ENCODE measurements at places on chromosomes 16 and 17. TPM values are rescaled to one million over a fixed set of nuclear protein-coding genes. Genes with fewer than 3 reads are reported as not detected.

DNA sequence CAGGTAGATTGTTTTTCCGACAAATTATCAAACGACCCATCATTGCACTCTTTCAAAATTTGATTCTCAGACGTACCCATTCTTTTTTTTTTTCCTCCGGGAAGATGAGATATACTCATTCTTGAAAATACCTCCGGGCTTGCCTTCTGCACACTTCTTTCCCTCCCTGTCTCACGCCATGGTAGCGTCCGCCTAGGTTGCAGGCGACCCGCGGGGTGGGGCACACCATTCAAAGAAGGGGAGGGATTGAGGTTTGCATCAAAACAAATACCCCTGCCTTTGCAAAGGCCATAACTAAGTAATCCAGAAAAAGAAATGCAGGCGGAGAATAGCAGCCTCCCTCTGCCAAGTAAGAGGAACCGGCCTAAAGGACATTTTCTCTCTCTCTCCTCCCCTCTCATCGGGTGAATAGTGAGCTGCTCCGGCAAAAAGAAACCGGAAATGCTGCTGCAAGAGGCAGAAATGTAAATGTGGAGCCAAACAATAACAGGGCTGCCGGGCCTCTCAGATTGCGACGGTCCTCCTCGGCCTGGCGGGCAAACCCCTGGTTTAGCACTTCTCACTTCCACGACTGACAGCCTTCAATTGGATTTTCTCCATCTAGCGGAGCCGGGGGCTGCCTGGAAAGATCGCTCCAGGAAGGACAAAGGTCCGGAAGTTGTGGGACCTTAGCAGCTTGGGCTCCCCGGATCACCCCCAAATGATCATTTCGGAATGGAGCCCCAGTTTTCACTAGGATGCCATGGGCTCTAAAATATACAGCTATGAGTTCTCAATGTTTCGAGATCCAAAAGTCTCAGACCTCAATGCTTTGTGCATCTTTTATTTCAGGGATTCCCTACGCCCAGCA is 843 bp downstream of the TP53 start:
- DNase-seq: peak; percentile 89

- peak; percentile 65 for DNase-seq
These were observed 8.4 kb upstream of the DBNDD1 start for GRCh38 chr16:90027611-90028010.

GRCh38 chr16:5035909-5036227 is 2.1 kb upstream of the NAGPA start:
- DNase-seq: no peak

DNA sequence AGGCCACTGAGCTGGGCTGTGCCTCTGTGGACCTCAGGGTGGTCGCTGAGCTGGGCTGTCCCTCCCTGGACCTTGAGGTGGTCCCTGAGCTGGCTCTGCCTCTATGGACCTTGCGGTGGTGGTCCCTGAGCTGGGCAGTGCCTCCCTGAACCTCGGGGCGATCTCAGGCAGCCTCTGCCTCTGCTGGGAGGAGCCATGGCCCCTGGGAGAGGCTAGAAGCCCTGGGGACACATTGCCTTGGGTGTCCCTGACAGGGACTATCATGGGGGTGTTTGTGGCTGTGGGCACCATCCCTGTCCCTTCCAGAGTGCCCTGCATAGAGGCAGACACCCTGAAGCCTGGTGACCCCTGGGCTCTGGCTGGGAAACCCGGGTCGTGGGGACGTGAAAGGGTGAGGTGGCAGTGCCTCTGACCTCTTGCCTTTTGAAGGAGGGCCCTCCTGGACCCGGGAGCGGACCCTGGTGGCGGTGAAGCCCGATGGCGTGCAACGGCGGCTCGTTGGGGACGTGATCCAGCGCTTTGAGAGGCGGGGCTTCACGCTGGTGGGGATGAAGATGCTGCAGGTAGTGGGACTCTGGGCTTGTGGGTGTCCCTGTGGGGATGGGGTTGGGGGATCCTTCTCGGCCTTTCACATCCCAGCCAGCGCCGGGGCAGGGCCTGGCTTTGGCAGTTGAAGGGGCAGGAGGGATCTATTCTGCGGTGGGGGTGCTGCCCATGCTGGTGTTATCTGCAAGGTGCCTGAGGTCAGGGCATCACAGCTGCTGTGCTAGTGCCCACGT is 1.8 kb downstream of the NME4 start:
- DNase-seq: peak; percentile 48

DNA sequence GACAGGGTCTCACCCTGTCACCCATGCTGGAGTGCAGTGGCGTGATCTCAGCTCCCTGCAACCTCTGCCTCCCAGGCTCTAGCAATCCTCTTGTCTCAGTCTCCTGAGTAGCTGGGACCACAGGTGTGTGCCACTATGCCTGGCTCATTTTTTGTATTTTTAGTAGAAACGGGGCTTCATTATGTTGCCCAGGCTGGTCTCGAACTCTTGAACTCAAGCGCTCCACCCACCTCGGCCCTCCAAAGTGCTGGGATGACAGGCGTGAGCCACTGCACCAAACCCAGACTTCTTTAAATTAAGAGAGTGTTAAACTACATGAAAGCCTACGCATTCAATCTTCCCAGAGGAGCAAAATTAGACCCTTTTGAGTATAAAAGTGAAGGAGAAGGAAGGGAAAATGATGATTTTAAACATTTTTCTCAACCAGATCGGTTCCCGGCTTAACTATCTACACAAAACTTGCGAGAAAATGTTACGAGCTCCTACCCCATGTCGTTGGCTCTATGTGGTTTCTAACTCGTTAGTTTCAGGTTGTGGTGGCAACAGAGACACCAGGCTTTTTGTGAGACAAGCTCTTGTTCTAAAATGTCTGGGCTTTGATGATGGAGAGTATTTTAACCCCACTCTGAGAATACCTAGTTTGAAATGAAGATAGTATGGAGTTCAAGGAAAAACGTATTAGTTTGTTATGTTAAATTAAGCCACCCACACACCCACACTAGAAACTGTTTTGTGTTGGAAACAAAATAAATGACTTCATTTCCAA is 26.3 kb downstream of the STAT5B start:
- DNase-seq: no peak

GRCh38 chr17:47368262-47368661 is 44.5 kb downstream of the EFCAB13 start:
- DNase-seq: no peak

DNA sequence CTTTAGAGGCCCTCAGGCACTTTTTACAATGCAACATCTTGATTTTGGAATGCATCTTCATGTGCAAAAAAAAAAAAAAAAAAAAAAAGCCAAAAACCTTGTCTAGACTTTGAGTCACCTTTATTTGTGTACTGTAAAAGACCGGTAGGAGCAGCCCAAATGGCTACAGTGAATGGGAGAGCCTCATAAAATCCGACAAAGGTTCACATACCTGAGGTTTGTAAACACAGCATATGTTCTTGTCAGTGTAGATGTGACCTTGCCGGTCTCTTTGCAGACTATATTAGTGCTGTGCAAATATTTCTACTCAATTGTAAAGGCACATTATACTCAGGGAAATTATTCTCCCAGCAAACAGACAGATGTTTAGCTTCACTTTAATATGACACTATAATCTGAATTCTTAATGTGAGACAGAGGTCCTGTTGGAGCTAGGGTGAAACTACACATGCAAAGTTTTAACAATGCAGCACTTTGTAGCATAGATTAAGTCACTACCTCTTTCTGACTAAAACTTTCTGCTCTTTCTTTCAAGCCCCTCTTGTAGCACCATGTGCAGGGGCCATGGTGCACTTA is 211.3 kb downstream of the CA10 start:
- DNase-seq: no peak

GRCh38 chr17:10224582-10225195 is 26.3 kb upstream of the GAS7 start:
- DNase-seq: no peak

GRCh38 chr16:27778926-27779570 is 229.1 kb downstream of the KATNIP start:
- no peak for DNase-seq

DNA sequence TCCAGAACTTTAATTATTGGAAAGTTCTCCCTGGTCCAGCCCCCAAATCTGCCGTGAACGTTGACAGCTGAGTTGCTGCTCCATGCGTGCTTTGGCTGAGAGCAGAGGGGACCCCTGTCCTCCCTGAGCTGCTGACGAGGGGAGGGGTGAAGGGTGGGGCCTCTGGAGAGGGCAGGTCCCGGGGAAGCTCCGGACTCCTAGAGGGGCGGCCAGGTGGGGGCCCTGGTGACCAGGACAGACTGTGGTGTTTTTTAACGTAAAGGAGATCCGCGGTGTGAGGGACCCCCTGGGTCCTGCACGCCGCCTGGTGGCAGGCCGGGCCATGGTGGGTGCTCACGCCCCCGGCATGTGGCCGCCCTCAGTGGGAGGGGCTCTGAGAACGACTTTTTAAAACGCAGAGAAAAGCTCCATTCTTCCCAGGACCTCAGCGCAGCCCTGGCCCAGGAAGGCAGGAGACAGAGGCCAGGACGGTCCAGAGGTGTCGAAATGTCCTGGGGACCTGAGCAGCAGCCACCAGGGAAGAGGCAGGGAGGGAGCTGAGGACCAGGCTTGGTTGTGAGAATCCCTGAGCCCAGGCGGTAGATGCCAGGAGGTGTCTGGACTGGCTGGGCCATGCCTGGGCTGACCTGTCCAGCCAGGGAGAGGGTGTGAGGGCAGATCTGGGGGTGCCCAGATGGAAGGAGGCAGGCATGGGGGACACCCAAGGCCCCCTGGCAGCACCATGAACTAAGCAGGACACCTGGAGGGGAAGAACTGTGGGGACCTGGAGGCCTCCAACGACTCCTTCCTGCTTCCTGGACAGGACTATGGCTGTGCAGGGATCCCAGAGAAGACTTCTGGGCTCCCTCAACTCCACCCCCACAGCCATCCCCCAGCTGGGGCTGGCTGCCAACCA is at the start of gene MC1R:
TSS of gene MC1R (plus strand) at position 410 of the 895 bp plus-strand sequence. CDS start at position 807, 397 bp downstream.
- no peak for DNase-seq

DNA sequence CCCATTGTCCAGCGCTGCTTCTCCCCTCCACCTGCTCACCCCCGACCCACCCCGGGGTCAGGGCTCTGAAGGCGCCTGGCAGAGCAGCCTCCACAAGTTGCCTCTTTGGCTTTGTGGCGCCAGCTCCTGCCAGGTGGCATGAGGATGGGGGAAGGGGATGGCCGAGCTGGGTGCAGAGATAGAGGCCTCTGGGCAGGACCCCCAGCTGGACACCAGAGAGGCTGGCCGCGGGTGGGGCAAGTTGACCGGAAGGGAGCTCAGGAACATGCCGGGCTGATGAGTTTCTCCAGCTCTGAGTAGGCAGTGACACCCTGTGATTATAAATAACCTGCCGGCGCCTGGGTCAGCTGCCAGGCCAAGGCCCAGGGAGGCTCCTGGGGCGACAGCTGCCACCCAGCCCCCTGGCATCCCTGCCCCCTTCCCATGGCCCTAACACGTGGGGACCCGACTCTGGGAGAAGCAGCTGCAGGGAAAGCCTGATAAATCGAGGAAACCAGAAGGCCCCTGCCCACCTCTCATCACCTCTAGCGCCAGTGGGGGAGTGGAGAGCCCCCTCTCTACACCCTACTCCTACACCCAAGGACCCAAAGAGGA is 729 bp downstream of the P2RX5 start:
- peak; percentile 73 for DNase-seq

DNA sequence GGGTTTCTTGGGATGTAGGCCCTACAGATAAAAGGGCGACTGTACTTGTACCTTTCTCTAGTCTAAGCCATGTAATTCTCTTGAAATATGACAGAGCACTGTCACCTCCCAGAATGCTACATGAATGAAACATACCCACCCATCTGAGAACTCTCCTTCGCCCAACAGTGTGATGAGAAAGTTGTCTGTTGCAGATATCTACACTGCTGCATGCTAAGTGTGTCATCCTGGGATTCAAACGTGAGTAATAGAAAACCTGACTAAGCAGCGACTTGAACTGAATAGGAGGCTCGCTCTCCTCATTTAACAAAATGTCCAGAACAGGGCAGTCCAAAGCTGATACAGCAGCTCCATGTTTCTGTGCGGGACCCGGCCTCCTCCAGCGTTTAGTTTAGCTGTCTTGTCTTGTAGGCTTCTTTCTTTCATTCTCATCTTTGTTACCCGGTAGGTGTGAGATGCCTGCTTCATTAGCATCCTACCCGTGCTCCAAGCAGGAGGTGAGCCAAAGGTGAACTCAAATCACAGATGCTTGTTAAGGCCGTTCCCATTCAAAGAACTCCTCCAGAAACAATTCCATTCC is 211.9 kb downstream of the PRKCA start:
- no peak for DNase-seq

DNA sequence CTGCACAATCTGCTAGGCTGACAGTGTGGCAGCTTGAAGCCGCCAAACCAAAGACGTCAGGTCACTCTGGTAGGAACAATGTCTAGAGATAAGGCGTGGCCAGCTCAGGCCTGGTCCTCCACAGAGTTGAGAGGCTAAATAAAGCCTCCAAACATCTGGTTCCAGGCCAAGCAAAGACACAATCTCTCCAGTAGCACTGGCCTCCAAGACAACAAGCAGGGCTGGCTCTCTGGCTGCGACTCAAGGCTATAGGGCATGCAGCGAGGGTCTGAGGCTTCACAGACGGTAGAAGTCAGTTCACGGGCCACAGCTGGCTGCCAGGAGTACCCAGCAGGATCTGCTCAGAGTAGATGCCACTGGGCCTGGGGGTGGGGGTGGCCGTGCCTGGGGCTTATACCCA is 75.6 kb downstream of the ABR start:
- no peak for DNase-seq

DNA sequence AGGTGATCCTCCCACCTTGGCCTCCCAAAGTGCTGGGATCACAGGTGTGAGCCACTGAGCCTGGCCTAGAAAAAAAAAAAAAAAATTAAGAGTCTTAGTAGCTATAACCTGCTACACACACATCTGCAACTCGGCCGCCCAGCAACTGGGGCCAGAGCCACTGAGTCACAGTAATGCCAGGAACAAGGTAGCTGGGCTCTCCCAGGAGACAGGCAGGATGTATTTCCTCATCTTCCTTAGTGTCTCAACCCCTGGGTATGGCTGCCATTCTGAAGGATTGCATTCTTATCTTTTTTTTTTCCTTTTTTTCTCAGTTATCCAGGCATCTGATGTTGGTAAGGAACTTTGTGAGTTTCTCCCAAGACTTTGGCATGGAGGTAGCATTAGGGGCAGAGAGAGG is 7.1 kb upstream of the PSMD3 start:
- DNase-seq: no peak

Gene MMP2
- total RNA-seq: 135 TPM

Gene MAP3K14
- 14.4 TPM for total RNA-seq

Gene RNF222
- not detected for total RNA-seq

Gene NETO2
- total RNA-seq: 4.5 TPM

Gene ZACN
- total RNA-seq: not detected

Gene HYDIN
- total RNA-seq: 0.51 TPM

Gene OTOA
- total RNA-seq: not detected

Gene GABARAPL2
- total RNA-seq: 231 TPM

Gene LYRM1
- total RNA-seq: 58.1 TPM
